Activated CD8-positive, alpha-beta memory T cell treated with anti-CD3 and anti-CD28 coated beads for 4 hours (primary cell): ENCODE measurements at places on chromosomes 1 and 21.

GRCh38 chr1:50262436-50262835 is 153.7 kb downstream of the ELAVL4 start:
- DNase-seq, result no peak

DNA sequence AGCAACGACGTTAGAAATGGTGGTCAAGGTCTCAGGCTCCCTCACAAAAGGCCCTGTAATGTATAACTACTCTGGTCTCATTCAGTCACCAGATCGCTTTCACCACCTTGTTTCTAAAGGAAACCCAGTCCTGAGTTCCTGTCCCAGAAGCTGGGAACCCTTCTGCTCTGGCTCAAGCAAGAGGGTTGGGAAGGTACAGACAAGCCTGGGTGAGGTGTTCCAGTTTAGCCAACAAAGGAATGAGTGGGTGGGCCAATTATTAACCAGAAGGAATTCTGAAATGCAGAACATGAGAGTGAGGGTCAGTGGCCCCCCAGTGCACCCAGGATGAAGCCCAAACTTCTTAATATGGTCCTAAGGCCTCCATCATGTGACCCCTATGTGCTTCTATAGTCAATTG is 17.5 kb downstream of the TRABD2B start:
- no peak for DNase-seq

GRCh38 chr1:175845338-175845737 is 101.9 kb upstream of the TNR start:
- DNase-seq, result no peak

DNA sequence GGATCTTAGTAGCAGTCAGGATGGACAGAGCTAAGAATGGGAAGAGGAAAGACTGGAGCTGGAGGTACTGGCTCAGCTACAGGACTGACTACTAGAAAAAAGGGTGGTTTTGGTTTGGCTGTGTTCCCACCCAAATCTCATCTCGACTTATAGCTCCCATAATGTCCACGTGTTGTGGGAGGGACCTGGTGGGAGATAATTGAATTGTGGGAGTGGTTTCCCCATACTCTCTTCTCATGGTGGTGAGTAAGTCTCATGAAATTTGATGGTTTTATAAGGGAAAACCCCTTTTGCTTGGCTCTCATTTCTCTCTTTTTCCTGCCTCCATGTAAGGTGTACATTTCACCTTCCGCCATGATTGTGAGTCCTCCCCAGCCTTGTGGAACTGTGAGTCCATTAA is 466.5 kb upstream of the DEPDC1 start:
- DNase-seq, result no peak

- DNase-seq, result no peak
Measured at GRCh38 chr1:175269151-175269550, 76.6 kb upstream of the KIAA0040 start.

DNA sequence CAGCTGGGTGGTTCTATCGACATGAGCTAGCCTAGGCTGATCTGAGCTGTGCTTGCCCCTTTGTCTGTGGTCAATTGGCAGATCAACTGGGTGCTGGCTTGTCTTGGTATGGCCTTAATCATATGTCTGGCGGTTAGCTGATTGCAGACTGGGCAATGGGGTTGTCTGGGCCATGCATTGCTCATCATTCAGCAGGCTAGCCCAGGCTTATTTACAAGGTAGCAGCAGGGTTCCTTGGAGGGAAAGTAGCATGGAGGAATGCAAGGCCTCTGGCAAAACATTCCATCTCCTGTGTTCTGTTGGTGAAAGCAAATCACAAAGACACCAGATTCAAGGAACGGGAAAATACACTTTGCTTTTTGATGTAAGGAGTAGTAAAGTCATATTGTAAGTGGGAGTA is 84.0 kb upstream of the IVNS1ABP start:
- DNase-seq, result no peak

GRCh38 chr1:190258003-190258402 is 219.7 kb downstream of the BRINP3 start:
- DNase-seq, result no peak

GRCh38 chr1:222820171-222820712 is 5.4 kb downstream of the DISP1 start:
- DNase-seq, result no peak

DNA sequence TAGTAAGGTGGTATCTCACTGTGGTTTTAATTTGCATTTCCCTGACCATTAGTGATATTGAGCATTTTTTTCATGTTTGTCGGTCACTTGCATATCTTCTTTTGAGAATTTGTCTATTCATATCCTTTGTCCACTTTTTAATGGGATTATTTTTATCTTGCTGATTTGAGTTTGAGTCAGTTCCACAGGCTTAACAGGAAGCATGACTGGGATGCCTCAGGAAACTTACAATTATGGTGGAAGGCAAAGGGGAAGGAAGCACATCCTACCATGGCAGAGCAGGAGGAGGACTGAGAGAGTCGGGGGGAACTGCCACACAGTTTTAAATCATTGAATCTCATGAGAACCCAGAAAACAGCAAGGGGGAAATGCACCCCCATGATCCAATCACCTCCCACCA is 51.1 kb downstream of the ODF2L start:
- DNase-seq, result no peak

GRCh38 chr21:31548688-31549087 is 110.8 kb upstream of the SOD1 start:
- DNase-seq, result no peak

DNA sequence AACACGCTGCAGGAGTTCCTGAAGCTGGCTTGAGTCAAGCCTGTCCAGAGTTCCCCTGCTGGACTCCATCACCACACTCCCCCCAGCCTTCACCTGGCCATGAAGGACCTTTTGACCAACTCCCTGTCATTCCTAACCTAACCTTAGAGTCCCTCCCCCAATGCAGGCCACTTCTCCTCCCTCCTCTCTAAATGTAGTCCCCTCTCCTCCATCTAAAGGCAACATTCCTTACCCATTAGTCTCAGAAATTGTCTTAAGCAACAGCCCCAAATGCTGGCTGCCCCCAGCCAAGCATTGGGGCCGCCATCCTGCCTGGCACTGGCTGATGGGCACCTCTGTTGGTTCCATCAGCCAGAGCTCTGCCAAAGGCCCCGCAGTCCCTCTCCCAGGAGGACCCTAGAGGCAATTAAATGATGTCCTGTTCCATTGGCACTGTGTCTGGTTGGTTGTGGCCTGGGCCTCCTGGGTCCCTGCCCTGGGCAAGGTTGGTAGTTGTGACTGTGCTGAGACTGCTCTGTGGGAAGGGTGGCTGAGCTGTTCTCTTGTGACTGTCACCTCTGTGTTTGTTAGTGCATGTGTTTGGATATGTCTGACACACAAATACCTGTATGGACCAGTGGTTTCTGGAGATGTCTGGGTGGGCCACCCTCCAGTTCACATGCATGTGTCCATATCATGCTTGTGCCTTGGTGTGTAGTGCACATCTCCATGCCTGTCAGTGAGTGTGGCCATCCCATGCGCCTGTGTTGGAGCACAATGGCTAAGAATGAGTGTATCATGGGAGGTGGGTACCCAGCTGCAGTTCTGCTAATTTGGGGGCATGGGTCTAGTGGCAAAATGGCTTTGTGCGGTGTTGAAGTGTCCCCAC is 1.4 kb downstream of the SH3BGRL3 start:
- no peak for DNase-seq

DNA sequence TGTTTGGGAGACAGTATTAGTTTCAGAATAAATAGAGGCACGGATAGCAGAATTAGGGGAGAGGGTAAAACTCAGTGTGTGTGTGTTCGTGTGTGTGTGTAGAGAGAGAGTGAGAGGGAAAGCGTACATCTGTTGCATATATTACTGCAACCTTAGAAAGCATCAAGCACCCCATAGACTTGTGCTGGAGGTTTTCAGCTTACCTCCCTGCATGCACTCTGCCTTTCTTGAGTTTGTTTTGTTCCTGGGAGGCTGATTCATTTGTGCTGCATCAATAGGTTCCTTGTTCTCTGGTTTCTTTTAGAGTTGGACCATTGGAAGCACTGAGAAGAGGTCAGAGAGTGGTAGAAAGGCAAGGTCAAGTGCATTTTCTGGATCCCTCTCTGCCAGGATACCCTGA is 104.4 kb upstream of the KCNK1 start:
- no peak for DNase-seq

- DNase-seq, result no peak
Measured at GRCh38 chr21:31682620-31683019, 23.1 kb downstream of the SOD1 start.

DNA sequence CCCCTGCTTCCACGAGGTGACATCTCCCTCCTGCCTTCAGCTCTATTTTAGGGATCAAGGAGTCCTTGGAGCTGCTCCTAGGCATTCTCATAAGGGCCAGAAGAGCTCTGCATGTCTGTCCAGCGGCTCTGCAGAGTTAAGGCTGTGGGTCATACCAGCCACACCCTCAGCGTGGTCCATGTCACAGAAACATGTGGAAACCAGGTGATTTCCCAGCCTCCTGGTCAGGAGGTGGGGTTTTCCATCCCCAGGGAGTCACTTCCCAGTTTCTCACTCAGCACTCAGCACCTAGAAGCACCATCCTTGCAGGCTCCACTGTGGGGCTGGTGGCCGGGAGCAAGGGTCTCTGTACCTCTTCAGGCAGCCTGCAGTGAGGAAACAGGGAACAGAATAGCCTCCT is 1.4 kb upstream of the TNFRSF1B start:
- DNase-seq, result no peak

DNA sequence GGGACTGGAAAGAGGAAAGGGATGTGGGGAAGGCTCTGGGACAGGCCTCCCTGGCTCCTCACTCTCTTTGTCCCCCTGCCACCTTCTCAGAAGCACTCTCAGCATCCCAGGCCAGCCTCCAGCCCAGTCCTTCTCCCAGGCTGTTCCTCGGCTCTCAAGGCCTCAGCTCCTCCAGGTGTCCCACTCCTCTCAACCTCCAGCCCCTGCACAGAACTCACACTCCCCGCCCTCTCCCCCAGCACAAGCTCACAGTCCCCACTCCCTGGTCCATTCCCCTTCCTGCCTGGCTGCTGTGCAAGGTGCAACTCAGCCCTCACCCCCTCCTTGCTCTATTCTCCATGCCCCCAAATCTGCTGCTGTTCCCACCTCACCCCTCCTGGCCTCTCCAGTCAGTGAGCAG is 185.0 kb downstream of the HIVEP3 start:
- no peak for DNase-seq

- DNase-seq, result no peak
Measured at GRCh38 chr1:4660917-4661594, 6.6 kb downstream of the AJAP1 start.

GRCh38 chr1:162230096-162230495 is 146.6 kb downstream of the SPATA46 start:
- DNase-seq, result no peak

GRCh38 chr1:228004331-228004855 is 2.4 kb upstream of the WNT3A start:
- DNase-seq, result no peak

DNA sequence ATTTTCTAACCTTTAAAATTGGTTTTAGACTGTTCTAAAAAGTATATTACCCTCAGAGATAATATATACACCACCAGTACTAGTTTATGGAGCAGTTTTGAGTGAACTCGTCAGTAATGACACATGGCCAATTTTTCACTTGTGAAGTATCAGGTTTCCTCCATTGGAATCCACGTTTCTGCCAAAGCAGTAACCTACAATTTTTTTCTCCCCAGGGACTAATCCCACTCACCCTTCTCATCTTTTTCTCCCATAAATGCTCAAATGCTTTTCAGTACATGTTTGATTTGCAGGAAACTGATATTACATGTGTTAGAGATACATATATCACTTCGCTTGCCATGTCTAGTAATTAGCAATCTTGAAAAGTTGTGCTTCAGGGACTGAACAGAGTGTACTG is 94.1 kb downstream of the COL24A1 start:
- DNase-seq, result no peak

GRCh38 chr1:19524791-19525190 is 39.5 kb upstream of the CAPZB start:
- no peak for DNase-seq

- DNase-seq, result no peak
Measured at GRCh38 chr21:31623664-31624063, 35.8 kb upstream of the SOD1 start.

DNA sequence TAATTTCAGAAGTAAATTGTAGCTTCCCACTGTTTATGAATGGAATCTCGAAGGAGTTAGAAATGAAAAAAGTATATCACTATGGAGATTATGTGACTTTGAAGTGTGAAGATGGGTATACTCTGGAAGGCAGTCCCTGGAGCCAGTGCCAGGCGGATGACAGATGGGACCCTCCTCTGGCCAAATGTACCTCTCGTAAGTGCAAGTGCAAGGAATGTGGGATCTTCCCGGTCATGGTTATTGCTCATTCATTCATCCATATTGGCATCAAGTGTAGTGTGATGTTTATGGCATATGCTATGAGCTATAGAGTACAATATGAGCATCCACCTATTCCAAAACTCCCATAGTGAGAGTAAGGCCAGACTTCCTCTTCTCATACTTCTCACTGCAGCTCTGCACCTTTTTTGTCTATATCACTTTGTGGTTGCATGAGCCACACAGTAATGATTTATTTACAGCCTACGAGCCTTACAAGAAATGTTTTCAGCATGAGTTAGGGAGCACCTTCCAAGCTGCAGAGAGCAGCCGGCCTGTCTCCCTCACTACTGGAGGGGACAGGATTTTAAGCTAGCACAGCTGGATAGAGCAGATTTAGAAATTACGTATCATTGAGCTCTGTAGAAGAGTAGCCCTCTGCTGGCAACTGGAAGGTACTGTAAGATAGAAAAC is 24.9 kb upstream of the CR1L start:
- no peak for DNase-seq
